ENCODE measurements at places on chromosomes 11 and 22. TPM values are rescaled to one million over a fixed set of nuclear protein-coding genes. Genes with fewer than 3 reads are reported as not detected.

BACE1 gene
- total RNA-seq, result 14.6 TPM

PPP1R14B gene
- 122 TPM for total RNA-seq

USP2 gene
- total RNA-seq, result 68.8 TPM

SYT8 gene
- not detected for total RNA-seq

HMOX1 gene
- total RNA-seq, result 16.0 TPM

NRXN2 gene
- total RNA-seq, result 3.9 TPM

CCDC15 gene
- 0.82 TPM for total RNA-seq

ZC3H7B gene
- total RNA-seq, result 39.3 TPM

SLC35E4 gene
- total RNA-seq, result 5.3 TPM

DNA sequence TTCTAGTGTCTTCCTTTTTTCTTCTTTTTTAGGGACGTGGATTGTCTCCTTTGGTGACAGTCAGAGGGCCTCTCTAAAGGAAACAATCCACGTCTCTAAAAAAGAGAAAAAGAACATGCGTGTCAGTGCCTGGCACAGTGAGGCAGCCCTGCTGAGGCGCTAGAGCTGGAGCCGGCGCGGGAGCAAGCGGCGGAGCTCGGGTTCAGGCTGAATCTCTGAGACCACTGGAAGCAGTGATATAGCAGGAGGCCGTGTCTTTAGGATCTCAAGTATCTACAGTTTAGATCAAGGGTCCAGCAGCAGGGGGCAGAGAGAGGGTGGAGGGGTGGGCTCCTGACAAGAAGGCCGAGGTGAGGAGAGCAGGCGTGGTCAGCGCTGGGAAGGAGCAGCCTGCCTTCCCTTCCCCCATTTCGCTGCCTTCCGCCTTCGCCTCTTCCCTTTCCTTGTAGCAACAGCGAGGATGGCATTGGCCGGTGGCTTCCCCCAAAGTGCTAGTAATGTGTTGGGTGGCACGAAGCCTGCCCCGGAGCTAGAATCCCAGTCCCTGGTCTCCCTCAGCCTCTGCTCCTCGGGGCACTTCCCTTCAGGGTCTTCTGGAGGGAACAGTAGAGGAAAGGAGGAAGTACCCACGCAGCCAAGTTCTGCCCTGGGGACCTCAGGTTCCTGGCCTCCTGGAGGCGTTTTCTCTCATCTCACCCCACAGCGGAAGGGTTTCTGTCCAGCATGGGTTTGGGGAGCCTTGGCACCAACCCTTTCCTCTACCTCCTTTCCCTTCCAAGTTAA, 28.2 kb upstream of the RAB1B start:
- DNase-seq, result no peak

DNA sequence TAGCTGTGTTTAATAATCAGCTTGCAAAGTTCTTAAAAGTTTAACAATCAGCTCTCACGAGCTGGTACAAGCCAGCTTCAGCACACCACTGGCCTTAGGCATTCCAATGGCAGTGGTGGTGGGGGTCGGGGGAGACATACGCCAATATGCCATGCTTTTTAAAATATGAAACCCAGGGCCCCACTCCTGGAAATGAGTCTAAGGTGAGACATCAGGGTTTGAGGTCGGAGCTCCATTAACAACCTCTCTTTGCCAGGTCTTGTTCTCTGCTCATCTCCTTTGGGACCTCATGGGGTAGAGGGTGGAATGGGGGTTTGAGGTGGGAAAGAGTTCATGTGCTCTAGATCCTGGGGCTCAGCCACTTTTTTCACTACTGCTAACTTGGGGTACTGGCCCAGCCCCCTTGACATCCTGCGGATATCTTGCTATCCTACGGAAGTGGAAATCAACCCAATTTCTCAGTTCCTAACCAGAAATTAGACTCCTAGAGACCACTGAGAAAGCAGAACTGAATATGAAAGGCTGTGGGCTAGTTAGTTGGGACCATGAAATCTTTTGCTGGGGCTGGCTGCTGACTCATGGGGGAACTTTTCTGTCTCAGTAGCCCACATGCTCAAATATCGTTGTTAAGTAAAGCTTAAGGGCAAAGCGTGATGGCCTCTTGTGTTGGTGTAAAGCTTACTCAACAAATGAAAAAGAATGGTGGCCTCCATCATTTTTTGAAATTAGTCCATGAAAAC, 90.1 kb downstream of the PDHX start:
- no peak for DNase-seq

GRCh38 chr11:134282121-134283045, 6.2 kb downstream of the GLB1L3 start:
- no peak for DNase-seq

GRCh38 chr11:94185416-94186084, 56.9 kb downstream of the PANX1 start:
- DNase-seq, result no peak

- peak; percentile 37 for DNase-seq
Observed at GRCh38 chr11:118606157-118606843, 1.1 kb upstream of the PHLDB1 start.

DNA sequence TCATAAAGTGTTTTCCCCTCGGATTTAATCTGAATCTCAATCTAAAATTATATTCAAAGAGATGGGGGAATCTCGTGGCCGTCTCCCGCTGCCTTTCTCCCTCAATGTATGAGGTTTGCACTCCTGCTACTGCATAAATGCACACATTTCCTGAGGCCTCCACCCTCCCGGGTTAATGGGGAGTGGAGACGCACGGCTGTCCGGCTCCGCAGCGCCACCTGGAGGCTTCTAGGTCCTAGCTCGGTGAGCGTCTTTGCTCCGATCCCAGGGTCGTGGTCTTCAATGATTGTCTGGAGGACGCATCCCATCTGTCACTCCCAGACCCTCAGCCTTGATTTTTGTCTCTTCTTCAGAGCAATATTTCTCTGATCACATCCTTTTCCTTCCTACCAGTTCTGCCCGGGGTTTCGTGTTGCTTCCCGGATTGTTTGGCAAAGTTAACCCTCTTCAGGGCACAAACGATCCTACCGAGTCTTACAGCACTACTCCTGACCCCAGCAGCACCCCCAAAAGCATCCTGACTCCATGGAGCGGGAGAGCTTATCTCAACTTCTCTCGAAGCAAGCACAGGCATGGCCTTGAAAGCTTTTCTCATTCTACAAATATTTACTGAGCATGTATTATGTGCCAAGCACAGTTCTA, at the start of gene LMO1:
Gene LMO1, minus strand, starts transcription at position 110 of the 642 bp plus-strand sequence. CDS start 516 bp downstream, outside the sequence.
- DNase-seq, result peak; percentile 88

DNA sequence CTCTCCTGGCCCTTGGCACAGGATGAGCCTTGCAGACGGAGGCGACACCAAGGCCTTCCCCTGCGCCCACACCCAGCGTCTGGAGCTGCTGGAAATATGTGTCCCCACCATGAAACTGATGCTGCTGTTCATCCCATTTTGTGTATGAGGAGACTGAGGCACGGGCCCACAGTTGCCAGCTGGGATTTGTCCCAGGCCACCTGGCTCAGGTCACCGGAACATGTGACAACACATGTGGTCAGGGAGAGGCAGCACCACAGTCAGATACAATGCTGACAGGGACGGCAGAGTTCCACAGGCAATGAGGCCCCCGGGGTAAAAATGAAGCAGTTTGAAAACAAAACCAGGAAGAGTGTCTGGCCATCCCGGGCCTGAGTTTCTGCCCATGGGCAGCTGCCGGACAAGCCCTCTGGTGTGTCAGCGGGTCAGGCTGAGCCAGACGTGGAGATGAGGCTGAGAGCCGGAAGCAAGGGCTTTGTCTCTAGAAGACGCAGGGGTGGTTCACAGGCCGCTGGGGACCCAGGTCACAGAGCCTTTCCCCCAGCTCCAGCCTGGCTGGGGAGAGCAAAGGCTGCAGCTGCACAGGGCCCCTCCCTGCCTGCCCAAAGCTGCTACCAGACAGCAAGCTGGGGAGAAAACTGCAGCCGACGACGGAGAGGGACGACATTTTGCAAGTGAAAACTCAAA, 80.7 kb downstream of the CDKN1C start:
- DNase-seq, result peak; percentile 23

GRCh38 chr22:49203859-49204598, 623.6 kb downstream of the BRD1 start:
- no peak for DNase-seq

- no peak for DNase-seq
Observed at GRCh38 chr22:22943521-22944267, 56.1 kb downstream of the IGLL5 start.

DNA sequence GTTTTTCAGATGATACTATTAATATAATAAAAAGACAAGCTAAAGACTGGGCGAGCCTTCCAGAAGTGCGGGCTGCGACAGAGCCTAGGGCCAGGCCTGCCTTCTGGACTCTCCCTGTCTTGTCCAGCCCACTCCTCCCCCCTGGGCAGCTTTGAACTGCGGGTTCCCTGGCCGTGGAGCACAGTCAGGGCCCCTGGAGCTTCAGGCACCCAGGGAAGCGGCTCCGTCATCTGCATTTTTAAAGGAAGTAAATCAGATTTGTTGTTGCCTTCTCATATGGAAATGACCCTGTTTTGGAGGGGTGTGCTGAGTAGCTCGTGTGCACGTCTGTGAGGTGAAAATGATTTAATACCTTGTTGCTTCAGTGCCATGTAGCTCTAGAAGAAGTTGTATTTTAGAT, 265.3 kb downstream of the TBC1D22A start:
- no peak for DNase-seq

DNA sequence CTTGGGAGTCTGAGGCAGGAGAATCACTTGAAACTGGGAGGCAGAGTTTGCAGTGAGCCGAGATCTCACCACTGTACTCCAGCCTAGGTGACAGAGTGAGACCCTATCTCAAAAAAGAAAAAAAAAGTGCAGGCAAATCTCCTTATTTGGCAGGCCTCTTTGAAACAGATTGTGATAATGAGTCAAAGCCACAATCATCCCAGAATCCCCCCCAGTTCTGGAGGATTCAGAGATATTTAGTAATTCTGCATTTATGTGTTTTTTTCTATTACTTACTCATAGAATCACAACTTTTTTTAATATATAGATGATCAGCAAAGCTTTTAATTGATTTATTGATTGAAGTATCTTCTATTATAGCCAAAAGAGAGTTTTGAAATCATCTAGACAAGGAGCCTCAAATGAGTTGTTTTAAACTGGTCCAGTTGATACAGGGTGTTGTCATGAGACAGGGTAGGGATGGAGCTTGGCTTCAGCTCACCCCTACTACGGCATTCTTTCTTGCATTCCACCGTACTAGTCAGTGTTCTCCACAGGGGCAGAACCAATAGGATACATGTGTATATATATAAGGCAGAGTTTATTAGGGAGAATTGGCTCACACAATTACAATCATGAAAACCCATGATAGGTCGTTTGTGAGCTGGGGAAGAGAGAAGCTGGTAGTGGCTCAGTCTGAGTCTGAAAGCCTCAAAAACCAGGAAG, 39.3 kb upstream of the SORL1 start:
- no peak for DNase-seq

GRCh38 chr11:99320769-99321290, 300.1 kb downstream of the CNTN5 start:
- DNase-seq, result no peak

DNA sequence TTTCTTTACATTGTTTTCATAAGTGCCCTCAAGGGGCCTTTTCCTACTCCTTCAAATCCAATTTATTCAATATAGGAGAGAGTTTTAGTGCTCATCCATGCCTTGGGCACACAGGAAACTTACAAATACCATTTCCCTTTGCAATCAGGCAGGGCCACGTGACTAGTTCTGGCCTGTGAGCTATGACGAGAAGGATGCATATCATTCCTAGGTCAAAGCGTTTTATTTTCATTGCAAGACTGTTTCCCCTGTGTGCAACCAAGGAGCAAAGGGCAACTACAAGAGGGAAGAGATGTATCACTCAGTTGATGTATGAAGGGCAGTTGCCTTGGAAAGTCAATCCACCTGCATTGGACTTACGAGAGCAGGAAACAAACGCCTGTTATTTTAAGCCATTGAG, 1.9 kb upstream of the TRAF6 start:
- DNase-seq, result no peak

- DNase-seq, result no peak
Observed at GRCh38 chr22:37416827-37417226, 10.5 kb downstream of the ELFN2 start.

DNA sequence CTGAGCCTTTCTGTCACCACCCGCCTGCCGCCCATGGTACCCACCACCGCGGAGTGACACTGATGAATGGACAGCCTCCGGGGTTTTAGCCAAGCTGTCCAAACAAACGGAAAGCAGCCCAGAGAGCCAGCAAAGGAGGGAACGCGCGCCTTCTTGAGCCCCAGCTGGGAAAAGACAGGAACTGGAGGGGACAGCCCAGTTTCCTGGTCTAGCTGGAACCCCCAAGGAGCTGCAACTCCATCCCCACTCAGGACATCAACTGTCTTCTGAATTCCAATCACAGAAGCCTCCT, 33.7 kb downstream of the SHISAL1 start:
- no peak for DNase-seq

DNA sequence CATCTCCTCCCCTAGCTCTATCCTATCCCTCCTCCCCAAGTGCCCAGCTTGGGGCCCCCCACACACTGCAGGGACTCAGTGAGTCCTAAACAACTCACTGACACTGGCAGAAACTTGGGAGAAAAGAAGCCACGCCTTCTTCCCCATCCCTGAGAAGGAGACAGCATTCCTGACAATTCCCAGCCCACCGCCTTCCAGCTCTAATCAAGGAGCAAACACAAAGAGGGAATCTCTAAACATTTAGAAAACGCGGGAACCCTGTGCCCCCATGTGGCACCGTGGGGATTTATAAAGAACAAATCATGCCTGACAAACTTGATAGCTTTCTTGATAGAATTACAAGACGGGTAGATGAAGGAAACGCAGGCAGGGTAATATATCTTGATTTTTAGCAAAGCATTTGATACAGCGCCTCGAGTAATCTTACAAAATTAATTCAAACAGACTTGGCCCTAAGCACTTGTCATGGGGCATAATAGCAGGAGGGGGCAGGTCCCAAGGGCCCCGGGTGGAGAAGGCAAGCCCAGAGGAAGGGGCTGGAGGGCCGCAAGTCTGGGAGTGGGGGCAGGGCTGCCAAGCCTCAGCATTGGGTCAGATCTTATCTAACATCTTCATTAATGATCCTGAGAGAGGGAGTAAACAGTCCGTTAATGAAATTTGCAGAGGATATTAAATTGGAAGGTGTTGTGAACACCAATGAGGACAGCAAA, 4.5 kb downstream of the CHST1 start:
- no peak for DNase-seq

- DNase-seq, result peak; percentile 69
Observed at GRCh38 chr11:66543263-66544107, 2.4 kb downstream of the ZDHHC24 start.

GRCh38 chr11:95926726-95927125, 2.8 kb upstream of the MTMR2 start:
- DNase-seq, result no peak

DNA sequence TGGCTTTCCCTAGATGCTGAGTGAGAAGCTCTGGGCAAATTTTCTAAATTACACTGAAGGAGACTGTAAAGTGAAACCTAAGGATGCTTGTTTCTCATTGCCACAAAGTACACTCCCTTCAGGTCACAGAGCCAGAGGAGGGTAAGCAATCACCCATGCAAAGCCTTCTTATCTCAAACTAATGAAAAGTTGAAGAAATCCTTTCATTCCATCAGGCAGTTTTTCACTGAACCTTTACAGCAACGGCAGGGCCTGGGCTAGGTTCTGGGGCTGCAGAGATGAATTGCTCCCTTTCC, 106.2 kb downstream of the RASSF10 start:
- DNase-seq, result no peak

All from left cardiac atrium (tissue), 4 donors.